ENCODE measurements at places on chromosomes 11 and 22.

DNA sequence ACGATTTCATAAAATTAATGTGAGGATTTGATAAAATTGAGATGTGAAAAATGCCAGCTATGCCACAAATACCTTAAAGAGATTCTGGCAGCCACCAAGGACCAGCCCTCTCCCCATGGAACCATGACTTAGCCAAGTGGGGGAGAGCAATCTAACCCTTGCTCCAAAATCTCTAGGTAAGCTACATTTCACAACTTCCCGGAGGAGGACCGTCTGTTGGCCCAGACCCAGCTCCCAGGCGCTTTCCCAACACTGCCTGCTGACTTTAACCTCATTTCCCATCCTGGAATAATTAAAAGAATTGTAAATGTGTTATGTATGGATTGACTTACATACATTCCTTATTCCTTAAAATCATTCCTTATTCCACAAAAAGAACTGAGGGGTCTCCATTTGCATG, 47.5 kb upstream of the TENM4 start:
- no peak for DNase-seq

DNA sequence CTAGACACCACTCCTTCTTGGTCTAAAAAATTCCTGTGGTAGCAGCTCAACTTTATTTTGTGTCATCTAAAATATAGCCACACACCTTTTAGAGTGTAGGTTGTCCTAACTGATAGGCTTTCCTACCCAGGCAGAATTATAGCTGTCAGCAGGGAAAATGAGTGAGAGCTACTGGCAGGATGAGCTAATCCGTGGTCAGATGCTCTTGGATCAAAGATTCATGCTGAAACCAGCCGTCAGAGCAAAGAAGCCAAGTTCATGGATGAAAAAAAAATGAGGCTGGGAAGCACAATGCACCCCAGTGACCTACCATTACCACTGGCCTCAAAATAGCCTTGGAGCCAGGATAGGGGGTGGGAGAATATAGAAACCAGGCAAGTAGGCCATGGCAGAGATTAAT, 113.1 kb upstream of the BLID start:
- DNase-seq, result no peak

- DNase-seq, result no peak
These were observed 18.0 kb downstream of the TOLLIP start for GRCh38 chr11:1291295-1292017.

- no peak for DNase-seq
These were observed 5.2 kb downstream of the IFT27 start for GRCh38 chr22:36770513-36771231.

DNA sequence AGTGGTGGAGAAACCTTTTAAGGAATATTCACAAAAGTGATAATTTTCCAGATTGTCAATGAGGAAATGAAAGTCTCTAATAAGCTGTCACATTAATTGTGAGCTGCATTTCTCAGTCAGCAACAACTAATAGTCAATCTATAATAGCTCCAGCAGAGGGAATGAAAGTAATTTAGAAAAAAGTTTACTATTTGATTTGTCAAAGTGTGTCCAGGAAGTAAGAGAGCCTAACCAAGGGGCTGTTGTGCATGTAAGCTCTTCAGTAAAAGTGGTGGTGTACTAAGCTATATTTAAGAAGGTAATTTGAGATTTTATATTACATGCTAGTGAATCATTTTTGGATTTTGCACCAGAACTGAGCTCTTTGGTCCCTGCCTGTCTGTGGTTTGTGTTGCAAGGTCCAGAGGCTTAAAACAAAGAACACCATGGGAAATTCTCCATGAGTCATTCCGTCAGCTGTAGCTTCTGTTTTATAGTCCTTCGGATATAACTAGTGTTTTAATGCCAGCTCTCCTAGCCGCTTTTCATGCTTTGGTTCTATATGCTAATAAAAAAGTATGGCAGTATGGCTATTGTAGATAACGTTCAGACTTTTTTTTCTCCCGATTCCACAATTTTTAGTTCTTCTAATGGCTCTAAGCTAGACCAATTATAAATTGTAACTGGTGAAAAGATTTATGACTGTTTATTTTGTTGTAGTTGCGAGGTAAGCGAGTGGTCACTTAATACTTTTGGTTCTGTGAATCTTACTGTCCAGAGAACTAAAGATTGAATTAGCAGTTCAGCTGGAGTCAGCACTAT, 64.6 kb downstream of the ARHGEF12 start:
- no peak for DNase-seq

- DNase-seq, result no peak
These were observed 8.7 kb upstream of the LAYN start for GRCh38 chr11:111531687-111532364.

DNA sequence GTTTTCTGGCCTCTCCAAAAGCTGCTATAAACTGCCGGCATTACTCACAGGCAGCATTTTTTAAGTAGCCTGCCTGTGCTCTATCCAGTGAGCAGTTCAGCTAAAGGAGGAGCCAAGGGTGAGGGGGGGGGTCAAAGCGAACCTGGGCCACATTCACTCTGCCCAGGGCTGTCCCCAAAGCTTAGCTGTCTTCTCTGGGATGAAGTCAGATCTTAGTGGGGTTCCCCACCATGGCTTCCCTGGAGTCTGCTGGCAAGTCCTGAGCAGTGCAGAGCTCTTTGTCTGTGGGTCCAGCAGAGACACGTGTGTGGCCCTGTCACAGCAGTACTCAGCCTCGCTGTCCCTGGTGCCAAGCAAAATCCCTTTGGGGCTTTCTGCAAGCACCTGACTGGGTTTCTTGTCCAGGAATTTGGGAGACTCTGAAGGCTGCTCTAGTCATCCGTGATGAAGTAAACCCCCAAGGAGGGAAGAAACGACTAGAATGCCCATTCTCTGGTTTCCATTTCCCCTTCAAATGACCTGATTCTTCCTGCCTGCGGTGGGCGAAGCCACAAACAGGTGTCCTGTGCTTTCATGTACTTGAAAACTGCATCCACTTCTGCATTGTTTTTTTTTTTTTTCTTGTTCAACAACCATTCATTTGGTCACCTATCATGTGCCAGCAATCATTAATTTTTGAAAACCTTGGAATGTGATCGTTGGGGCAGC, 2.6 kb downstream of the KCNJ5 start:
- no peak for DNase-seq

DNA sequence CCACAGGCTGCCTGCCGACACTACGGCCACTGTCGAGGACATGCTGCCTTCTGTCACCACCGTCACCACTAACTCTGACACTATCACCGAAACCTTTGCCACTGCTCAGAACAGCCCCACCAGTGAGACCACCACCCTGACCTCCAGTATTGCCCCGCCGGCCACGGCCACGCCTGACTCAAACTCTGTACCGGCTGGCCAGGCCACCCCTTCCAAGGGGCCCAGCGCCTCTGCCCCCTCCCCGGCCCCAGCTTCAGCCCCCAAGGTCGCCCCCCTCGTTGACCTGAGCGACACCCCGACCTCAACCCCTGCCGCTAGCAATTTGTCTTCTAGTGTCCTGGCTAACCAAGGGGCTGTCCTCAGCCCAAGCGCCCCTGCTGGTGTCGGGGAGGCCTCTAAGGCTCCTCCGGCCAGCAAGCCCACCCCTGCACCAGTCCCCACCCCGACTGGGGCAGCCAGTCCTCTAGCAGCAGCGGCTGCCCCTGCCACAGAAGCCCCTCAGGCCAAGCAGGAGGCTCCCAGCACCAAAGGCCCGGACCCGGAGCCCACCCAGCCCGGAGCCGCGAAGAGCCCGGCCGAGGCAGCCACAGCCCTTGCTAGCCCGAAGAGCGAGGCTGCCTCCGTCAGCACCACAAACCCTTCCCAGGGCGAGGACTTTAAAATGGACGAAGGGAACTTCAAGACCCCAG, 41.3 kb upstream of the TTC12 start:
- no peak for DNase-seq

DNA sequence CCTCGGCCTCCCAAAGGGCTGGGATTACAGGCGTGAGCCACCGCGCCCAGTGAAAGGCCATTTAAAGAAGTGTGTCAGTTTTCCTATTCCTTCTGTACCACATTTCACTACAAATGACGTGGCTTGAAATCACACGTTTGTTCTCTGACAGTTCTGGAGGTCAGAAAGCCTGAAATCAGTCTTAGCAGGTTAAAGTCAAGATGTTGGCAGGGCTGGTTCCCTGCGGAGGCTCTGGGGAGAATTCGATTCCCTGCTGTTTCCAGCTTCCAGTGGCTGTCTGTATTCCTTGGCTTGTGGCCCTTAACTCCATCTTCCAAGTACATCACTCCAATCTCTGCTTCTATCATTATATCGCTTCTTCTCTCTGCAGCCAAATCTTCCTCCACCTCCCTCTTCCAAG, 383.2 kb downstream of the LARGE1 start:
- no peak for DNase-seq

DNA sequence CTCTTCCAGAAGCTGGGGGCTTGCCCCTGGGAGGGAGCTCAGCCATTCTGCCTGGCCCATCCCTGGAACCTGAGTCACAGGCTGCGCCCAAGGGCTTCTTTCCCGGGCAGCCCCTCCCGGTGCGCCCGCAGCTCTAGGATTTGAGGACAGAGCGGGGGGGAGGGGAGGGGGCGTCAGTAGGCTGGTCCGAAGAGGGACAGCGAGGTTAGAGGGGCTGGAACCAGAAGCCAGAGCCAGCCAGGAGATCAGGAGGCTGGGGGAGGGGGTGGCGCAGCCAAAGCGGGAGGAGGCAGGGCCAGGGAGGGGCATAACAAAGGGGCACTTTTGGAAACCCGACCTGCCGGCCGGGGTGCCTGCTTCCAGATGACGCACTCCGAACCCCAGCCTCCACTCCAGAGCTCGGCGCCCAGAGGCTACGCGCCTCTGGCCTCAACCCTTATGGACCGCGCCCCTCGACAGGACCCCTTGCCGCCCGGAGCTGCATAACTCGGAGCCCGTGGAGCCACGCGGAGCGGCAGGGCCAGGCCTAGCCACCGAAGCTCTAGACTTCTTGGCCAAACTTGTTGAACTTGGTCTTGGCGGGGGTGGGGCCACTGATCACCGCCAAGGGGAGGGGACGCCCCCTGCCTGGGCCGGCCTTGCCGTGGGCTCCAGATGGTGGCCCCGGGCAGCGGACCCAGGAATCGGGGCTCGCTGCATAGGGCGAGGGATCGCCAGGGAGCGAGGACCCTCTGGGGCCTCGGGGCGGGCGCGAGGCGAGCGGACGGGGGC, 744 bp downstream of the PACSIN3 start:
- DNase-seq, result no peak

DNA sequence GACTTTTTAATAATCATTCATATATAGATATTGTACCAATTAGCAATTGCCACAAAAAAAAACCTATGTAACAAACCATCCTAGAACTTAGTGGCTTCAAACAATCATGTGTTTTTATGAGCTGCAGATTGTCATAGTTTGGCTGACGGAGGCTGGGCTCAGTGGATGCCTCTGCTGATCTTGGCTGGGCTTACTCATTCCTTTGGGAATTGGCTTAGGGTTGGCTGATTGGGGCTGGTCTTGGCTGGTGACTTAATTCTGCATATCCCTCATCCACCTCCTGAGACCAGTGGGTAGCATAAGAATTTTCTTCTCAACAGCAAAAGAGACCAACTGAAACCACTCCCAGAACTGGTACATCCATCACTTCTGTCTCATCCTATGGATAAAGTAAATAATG, 57.9 kb upstream of the PHF21B start:
- no peak for DNase-seq

- no peak for DNase-seq
These were observed 125.5 kb downstream of the SIK3 start for GRCh38 chr11:116972691-116973090.

DNA sequence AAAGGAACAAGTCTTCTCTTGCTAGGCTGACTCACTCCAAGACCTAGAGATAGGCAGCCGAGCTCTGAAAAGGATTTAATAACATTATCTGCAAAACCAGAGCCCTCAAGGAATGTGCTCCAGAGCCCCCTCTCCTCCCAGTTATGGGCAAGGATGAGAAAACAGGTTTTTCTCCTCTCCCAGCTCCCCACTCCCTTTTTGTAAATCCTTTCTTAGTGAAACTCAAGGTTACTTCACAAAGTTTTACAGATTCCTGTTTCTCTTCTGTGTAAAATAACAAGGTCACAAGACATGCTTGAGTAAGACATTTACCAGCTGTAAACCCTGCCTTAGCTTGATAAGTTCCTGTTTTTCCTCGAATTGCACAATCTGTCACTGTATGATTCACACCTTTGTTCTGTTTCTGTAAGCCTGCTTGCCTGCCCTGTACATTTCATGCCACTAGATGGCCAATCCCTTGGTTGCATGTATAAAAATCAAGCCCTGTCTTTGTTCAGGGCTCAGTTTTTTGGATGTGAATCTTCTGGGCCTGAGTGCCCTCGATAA, 489.4 kb downstream of the KCNA4 start:
- DNase-seq, result no peak

DNA sequence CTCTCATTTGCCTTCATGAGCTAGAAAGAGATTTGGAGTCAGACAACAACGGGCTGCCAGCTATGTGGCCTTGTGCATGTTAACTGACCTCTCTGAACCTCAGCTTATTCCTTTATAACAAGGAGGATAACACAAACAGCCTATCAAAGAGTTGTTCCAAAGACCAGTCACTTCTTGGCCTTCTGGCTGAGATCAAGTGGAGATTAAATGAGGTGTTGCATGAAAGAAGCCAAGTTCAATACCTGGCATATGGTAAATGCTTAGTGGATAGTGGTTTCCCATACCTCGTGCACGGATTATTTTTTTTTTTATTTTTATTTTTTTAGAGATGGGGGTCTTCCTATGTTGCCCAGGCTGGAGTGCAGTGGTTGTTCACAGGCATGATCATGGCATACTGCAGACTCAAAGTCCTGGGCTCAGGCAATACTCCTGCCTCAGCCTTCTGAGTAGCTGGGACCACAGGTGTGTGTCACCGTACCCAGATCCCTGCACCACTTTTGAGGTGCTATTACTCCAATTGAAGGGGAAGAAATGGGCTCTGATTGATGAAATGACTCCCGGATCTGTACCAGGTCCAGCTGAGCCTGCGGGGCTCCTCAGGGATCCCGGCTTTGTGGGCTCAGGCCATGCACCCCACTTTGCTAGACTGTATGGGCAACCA, 4.9 kb downstream of the LGALS1 start:
- DNase-seq, result no peak

- no peak for DNase-seq
These were observed 9.1 kb downstream of the HPS5 start for GRCh38 chr11:18312663-18313420.

- no peak for DNase-seq
These were observed 8.0 kb upstream of the MS4A10 start for GRCh38 chr11:60777106-60777505.

DNA sequence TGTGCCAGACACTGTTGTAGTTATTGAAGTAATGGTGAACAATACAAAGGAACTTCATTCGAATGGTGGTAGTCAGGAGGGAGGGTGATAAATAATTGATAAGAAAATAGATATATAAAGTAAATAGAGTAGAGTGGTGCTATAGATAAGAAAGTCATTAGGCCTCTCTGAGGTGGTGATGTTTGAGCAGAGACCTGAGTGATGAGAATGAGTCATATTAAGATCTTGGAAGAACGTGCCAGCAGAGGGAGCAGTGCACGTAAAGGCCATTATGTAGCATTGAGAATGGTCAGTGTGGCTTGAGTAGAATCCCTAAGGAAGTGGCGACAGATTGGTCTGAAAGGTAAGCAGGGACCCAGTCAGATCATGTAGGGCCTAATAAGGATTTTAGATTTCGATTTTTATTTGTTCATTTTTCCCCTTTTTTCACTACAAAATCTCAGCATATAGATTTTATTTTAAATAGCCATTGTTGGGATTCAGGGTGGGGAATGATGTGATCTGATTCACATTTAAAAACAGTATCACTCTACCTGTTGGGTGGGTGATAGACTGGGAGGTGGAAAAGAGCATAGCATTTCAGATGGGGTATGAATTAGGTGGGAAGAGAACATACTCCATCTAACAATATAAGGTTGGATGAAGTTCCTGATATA, 44.7 kb downstream of the CCDC90B start:
- DNase-seq, result no peak
